NCI-H2171 (cell line): ENCODE measurements at places on chromosomes 4 and X.

GRCh38 chr4:145934434-145935047, 4.1 kb downstream of the ZNF827 start:
- DNase-seq, result no peak

DNA sequence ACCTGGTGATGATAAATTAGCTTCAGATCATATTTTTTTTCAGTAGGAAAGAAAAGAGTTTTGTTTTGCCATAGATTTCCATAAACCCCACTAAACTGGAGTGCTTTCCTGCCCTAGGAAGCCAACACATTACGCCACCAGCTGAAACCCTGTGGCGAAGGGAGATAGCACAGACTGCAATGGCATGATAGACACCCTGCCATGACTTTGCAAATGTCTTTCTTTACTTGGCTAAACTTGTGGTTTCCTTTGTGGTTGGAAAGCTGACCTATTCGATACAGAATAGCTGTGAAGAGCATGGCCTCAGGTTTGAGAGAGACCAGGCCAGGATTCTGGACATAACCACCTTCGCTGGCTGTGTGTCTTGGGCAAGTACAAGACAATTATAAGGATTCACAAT, 19.1 kb downstream of the MFAP3L start:
- DNase-seq, result no peak

GRCh38 chr4:155609455-155610059, 57.1 kb upstream of the GUCY1A1 start:
- no peak for DNase-seq

GRCh38 chr4:184851200-184851541, 25.4 kb upstream of the ACSL1 start:
- no peak for DNase-seq

DNA sequence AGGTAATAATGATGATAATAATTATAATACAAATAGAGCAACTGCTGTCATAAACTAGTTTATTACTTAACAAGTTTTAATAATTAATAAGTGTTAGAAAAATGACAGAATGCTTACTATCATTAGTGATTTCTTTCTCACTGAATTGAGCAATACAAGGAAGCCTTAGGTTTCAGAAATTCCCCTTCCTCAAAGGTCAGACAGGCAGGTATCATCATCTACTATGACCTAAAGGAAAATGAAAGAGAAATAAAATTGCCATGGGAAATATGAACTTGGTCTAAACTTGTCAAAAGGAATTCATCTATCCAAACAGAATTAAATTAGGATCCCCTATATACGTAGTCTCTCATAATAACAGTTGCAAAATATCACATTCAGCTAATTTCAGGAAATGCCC, 56.3 kb upstream of the SLC7A11 start:
- DNase-seq, result no peak

DNA sequence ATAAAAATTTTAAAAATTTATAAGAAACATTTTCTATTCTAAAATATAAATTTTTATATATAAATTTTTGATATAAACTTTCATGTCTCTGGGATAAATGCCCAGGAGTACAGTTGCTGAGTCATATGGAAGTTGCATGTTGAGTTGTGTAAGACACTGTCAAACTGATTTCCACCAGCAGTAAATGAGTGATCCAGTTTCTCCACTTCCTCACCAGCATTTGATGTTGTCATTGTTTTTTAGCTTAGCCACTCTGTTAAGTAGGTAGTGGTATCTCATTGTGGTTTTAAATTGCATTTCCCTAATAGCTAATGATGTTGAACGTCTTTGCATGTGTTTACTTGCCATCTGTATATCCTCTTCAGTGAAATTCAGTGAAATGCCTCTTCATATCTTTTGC, 66.5 kb downstream of the MAMLD1 start:
- DNase-seq, result no peak

DNA sequence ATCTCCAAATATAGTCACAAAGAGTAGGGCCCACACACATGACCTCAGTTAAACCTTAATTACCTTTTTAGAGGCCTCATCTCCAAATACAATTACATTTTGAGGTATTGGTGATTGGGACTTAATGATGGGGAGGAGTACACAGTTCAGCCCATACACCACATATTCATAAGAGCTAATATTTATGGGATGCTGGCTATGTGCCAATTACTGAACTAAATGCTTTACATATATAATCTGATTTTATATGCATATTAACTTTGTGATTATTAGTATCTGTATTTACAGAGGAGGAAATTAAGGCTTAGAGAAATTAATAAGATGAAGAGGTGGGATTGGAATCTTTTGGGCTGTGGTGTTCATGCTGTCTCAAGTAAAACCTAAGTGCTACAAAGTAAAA, 17.8 kb downstream of the SMARCAD1 start:
- DNase-seq, result no peak

- no peak for DNase-seq
Observed at GRCh38 chr4:158163941-158164767, 8.7 kb downstream of the GASK1B start.

- no peak for DNase-seq
Observed at GRCh38 chrX:155028129-155028528, 1.5 kb downstream of the FUNDC2 start.

DNA sequence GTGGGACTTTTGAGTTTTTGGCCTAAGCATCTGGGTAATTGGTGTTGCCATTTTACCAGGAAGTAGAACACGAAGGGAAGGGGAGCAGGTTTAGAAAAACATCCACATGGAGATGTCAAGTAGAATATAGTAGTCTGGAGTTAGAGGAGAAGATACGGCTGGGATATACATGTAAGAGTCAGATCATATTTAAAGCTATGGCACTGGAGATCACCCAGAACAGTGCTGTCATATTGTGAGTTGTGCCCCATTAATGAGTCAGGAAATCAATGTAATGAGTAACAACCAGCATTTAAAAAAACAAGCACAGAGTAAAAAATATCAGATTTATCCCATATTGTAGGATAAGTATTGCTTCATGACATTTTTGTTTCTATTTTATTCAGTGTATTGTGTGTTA, 4.2 kb downstream of the GSTCD start:
- DNase-seq, result no peak

DNA sequence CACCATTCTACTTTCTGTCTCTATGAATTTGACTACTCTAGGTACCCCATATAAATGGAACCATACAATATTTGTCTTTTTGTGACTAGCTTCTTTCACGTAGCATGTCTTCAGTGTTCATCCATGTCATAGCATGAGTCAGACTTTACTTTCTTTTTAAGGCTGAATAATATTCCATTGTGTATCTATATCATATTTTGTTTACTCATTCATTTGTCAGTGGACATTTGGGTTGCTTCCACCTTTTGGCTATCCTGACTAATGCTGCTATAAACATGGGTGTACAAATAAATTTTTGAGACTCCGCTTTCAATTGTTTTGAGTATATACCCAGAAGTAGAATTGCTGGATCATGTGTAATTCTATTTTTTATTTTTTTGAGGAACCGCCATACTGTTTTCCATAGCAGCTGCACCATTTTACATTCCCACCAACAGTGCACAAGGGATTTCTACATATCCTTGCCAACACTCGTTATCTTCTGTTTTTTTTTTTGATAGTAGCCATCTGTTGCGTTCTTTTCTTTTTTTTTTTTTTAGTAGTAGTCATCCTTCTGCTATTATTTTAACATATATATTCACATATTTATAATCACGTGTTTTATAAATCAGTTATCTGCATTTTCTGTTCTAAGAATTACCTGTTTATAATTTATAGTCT, 158.0 kb upstream of the MED14 start:
- DNase-seq, result peak; percentile 48

- no peak for DNase-seq
Observed at GRCh38 chrX:55011294-55011693, 11.1 kb downstream of the APEX2 start.

DNA sequence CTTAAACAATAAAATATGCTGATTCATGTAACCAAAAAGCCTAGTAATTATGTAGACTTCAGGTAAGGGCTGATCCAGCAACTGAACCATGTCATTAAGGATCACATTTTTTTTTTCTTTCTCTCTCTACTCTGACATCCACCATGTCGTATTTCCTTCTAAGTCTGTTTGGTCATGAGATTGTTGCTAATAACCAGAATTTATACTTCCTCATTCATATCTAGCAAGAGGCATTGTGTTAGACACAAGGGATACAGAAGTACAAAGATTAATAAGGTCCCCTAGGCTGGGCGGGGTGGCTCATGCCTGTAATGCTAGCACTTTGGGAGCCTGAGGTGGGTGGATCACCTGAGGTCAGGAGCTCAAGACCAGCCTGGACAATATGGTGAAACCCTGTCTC, 24.1 kb downstream of the PHEX start:
- no peak for DNase-seq

DNA sequence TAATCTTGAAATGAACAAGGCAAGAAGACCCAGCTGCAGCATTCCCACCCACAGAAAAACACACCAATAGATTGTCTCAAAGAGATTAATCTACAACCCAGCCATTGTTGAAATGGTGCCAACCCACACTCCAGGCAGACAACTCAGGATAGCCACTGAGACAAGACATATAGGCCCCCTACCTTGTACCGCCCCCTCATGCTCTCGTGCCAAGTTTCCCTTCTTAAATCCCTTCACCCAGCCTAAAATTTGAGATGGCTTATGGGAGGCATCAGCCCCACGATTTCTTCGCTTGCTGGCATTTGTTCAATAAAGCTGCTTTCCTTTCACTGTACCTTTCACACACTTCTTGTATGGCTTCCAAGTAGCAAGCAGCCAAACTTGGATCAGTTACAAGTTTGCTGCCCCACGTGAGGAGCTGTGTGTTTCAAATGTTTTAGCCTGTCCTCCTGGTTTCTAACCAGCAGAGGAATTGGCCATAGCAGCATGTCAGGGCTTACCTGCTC, 1754.1 kb downstream of the C4orf33 start:
- peak; percentile 8 for DNase-seq

GRCh38 chr4:101977076-101977475, 186.5 kb downstream of the BANK1 start:
- no peak for DNase-seq

DNA sequence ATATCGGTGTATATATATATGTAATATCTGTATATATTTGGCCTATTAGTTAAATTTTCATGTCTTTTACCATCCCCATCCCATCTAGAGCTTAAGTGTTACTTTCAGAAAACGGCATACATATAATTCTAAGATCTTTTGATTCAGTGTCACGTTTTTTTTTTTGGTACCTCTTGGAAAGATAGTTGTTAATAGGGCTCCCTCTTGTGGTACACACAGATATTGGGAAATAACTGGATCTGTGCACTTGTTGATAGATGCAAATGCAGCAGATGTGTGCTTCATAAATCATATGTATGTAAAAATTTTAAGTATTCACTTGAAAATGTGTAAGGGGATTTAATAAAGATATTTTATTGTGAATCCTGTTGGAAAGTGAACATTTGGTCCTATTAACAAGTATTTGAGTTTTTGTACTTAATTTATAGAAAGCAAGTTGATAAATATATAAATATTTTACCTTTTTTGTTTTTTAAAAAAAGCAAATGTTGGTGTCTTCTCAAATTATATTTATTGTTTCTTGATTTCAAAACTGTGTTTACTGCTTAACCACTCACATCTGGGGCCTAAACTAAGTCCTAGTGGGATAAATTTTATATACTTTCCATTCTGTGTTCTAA, 74.7 kb downstream of the PAQR3 start:
- DNase-seq, result peak; percentile 38

DNA sequence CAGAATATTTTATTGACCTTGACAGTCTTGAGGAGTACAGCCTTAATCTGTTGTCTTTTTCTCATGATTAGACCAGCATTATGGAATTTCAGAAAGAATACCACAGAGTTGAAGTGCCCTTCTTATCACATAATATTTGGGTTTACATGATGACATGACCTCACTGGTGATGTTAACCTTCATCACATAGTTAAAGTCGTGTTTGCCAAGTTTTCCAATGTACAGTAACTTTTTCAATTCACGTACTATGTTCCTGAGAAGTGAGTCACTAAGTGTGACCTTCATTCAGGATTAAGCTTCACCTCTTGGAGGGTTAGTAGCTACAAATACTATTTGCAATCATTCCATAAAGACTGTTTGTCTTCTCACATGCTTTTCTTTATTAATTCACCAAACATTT, 52.1 kb downstream of the RAB40A start:
- DNase-seq, result no peak

- DNase-seq, result no peak
Observed at GRCh38 chr4:175560604-175561003, 251.5 kb downstream of the GPM6A start.

DNA sequence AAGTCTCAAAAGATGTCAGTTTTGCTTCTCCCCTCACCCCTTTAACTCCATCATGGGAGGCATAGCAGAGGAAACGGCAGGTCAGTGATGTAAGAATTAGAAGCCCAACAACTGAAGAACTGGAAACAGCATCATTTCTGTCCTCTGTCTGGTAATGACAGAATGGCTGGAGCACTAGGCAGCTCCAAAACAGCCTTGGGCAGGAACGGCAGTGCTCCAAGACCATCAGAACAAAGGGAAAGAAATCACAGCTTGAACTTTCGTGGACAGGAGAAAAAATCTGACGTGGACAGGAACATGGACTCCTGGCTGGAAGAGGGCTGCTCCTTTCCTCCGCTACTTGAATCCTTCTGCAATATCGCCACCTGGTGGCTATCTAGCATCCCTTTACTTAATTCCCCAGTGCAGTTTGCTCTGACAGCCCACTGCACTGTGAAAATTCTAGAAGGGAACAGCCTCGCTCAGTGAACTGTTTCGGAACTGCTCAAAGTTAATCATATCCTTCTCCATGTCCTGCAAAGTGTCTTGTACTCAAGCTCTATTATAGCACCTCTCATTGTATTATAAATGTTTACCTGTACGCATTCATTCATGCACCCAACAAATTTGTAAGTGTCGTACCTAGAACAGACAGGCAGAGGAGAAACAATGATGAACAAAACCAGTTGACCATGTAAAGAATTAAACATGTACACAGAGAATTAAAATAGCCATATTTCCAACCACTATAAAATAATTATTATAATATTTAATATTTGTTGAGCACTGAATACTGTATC, 20.4 kb downstream of the SLC25A53 start:
- DNase-seq, result peak; percentile 64

DNA sequence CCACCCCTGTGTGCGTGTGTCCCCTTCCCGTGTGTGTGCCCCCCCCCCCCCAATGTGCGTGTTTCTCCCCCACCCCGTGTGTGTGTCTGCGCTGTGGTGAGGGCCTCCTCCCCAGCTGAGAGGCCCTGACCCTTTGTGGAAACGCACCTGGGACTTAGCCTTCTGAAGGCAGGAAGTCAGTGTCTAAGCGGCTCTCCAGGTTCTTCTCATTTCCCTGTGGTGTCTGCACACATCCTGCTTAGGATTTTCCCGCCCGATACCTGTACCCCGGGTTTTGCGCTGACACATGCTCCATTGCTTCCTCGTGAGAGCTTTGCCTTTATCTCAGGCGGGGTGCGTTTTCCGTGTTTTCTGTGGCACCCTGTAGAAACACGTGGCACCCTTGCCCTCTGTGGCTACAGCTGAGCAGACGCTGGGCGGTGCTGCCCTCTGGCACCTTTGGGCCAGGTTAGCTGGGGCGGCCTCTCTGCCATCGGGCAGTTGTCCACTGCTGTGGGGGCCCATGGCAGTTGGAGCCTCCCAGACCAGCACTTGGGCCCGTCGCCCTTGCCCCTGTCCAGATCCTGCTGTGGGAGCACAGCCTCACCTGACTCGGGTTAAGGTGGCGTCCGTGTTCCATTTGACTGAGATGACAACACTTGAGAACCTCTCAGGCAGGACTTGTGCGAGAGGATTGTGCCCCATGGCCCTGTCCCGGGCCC, 26.3 kb downstream of the MAEA start:
- DNase-seq, result no peak

GRCh38 chr4:139915037-139915436, 238.9 kb downstream of the MAML3 start:
- DNase-seq, result no peak
